Foreskin fibroblast (primary cell): ENCODE measurements at places on chromosomes 7 and 10.

DNA sequence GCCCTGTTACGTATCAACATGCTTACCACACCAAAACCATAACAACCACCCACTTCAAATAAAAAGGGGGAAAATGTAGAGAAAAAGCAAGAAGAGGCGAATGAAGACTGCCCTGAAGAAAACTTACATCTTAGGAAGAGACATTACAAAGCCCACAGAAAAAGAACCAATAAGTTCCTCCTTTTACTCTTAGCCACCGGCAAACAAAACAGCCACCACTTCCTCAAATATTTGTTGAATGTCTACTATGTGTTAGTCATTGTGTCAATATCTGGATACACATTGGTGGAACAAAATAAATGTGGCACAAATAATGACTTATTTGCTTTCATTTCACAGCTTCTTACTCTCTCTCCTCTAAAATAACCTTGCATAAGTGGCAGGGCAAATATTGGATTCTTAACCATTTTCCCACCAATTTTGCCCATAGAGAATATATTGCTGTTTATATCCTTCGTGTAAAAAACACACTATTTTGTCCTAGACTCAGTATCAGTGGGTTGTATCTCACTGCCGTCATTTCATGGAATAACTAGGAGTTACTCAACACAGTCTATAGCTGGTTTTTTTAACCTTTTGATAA, 106.8 kb downstream of the ANK3 start:
- DNase-seq: peak; percentile 75

GRCh38 chr7:134474828-134475227, 15.9 kb upstream of the AKR1B1 start:
- DNase-seq: no peak

- no peak for DNase-seq
Measured at GRCh38 chr10:9853405-9854355, 1164.0 kb upstream of the CELF2 start.

DNA sequence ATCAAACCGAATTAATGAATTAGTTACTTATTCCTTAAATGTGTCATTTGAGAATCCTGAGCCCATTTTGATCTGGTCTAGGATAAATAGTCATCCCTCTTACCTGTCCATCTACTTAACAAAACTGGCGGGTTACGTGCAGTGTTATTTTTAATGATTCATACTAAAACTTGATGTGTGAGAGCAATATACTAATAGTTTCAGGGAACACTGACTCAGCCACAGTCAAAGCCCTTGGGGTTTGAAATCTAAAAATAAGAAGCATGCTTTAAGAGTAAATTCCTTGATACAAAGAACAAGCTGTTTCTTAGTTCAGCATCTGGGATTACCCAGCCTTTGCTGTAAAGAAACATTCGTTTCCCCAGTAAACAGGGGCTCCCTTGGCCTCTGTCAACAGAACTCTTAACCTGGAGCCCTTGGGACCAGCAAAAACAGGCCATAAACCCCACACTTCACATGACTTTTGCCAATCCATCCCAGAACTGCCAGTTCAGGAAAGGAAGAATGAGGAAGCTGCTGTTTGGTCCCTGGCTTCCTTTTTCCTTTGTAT, 370.6 kb upstream of the IGFBP3 start:
- DNase-seq: peak; percentile 61

- DNase-seq: no peak
Measured at GRCh38 chr10:70490142-70490541, 11.6 kb downstream of the PALD1 start.
